ENCODE measurements at places on chromosomes 3 and 15.

GRCh38 chr3:107217172-107217571, 160.1 kb upstream of the CCDC54 start:
- DNase-seq, result peak; percentile 99

GRCh38 chr15:78399091-78399490, 38.9 kb upstream of the IREB2 start:
- no peak for DNase-seq

GRCh38 chr15:28096411-28096669, 2.8 kb downstream of the OCA2 start:
- DNase-seq, result no peak

GRCh38 chr15:51129535-51130188, 35.0 kb upstream of the TNFAIP8L3 start:
- DNase-seq, result no peak

DNA sequence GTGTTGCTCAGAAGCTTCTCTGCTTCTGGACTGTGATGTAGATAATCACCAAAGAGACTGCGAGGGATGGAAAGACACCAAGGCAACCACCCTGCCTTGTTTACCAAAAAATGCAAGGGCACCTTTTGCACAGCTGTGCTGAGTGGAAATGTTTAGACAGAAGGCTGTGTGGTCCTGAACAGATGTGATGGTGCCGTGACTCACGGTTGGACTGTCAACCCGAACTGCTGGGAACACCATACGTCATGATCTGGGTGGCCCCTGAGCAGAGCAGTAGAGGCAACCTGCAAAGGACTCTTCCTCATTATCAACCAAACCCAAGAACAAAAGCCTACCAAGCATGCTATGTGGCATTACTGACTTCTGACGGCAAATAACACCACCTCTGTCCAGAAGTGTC, 61.3 kb upstream of the LPP start:
- no peak for DNase-seq

DNA sequence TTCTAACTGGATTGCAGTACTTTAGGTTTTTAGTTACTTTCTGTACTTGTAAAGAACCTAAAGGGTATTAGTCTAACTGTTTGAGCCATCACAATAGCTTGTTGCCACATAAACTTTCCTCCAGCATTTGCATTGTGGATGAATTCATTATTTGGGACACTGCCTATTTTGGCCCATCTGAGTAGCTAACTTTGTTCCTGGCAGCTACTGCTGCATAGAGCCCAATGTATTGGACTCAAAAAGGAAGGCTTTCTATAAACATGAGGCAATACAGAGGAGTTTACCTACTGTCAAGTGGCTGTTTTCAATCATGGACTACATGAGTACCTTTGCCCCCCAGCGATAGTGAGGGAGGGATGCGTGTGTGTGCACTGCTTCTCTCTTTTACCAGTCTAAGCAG, 1.9 kb downstream of the ROBO2 start:
- DNase-seq, result no peak

DNA sequence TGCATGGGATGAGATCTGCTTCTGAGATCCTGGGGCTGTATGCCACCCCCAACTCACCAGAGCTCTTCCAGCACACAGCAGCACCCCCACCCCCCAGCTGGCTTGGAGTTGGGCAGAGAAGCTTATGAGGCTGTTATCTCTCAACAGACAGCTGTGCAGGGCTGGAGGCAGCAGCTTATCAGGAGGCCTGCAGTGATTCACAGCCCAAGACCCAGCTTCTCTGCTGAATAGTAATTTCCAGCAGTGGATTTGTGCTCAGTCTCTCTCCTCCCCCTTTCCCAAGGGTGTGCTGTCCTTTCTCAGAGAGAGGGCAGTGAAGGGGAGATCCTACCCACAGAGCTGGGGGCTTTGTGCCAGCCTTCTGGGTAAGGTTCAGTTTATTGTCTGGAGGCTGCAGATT, 2.1 kb downstream of the RPP25 start:
- no peak for DNase-seq

GRCh38 chr15:60993948-60994347, 235.2 kb downstream of the RORA start:
- no peak for DNase-seq

DNA sequence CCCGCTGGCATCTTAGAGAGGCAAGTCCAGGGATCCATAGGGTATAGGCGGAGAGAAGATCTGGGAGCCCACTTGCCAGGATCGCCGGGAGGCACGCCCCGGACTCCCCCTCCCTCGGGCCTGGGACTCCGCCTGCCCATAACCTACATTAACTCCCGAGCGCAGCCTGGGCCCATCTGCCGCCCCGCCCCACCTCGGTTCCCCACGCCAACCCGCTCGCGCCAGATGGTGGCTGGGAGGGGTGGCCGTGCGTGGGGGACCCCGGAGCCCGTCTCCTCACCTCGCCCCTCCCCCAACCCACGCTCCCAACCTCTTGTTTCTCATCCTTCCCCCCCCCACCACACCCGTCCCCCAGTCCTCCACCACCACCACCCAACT, 1.7 kb upstream of the DLL4 start:
- no peak for DNase-seq

DNA sequence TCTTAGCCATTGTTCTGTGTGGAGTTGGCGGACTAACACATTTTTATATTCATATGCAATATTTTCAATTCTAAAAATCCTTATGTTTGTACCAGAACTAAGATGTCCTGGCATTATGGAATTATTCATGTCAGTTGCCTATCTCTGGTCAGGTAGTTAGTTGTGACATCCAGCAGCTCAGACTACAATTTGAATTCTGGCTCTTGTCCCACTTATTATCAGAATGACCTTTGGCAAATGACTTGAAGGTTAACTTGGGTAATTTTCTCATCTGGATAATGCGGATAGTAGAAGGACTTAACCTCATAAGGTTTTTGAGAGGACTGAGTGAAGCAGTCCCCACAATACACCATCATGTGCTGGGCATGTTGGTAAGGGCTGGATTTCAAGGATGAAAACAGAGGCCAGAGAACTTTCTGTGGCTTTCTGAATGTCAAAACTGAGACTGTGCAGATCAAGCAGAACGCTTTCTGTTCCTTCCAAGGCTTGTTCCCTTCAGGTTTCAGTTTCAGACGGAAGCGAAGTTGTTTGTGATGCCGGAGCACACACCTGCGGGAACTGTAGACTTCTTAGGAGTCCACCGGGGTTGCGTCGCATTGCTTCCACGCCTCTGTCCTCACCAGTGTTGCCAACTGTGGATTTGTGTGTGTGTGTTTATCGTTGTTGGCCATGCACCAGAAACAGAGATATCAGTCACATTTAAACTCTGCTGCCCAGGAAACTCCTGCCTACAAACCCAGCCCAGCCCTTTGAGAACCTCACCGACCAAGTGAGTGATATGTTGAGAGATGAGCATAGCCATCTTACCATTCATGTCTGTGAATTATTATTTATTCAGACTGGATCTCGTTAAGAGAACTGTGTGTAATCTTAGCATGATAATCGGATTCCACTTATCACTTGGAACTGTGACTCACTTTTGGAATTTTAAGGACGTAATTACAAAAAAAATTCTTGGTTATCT, 76.0 kb downstream of the PTPRG start:
- no peak for DNase-seq

DNA sequence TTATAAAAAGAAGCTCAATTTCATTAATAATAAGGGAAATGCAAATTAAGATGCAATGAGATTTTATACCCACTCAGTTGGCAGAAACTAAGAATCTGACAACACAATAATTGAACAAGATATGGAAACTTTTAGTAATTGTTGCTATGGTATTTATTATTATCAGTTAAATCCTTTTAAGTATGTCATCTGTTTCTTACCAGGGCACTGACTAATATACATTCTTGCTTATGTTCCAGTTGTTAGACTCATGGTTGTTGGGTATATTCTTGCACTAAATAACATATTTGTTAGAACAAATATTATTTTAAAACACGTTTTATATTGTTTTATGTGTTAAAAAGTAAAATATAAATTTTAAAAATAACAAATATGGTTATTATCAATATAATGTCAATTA, 690.3 kb downstream of the MECOM start:
- DNase-seq, result no peak

DNA sequence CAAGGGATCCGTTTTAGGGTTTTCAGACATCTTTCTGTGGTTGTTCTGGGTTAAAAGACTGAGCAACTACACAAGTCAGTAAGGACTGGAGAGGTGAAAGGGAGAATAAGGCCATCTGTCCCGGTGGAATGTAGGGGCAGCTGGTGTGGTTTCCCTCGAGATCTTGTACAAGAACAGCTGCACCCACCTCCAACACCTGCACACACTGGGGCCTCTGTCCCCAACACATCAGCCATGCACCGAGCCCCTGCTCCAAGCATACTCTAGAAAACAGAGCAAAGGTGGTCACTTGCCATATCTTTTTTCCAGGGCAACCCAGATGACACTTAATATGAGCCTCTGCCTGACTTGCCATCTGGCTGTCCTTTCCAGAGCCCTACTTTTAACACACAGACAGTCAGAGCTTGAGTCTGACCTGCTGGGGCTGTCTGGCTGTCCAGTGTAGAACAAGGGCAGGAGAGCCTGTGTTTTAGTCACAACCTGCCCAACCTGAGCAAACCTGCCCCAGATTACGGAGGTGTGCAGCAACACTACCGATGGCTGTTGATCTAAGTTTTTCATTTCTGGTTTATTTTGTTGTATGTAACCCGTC, 12.2 kb downstream of the MAN2A2 start:
- no peak for DNase-seq

- DNase-seq, result no peak
These were observed 95.0 kb upstream of the GALNT15 start for GRCh38 chr3:16079519-16079918.

- no peak for DNase-seq
These were observed 241.7 kb downstream of the FEZF2 start for GRCh38 chr3:62131620-62132019.

DNA sequence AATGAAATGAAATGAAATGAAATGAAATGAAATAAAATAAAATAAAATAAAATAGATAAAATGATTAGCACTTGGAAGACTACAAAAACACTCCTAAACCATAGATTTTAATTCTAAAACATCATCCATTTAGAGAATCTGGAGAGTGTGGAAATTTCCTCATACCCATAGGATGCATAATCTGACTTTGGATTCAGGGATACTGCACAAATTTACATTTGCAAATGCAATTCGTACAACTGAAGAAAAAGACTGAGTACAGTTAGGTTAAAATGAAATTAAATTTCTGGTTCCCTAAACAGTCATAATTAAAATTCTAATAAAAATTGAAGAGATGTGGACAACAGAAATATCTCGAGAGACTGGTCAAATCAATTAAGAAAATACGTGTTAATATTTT, 122.9 kb downstream of the TMCC1 start:
- DNase-seq, result no peak

DNA sequence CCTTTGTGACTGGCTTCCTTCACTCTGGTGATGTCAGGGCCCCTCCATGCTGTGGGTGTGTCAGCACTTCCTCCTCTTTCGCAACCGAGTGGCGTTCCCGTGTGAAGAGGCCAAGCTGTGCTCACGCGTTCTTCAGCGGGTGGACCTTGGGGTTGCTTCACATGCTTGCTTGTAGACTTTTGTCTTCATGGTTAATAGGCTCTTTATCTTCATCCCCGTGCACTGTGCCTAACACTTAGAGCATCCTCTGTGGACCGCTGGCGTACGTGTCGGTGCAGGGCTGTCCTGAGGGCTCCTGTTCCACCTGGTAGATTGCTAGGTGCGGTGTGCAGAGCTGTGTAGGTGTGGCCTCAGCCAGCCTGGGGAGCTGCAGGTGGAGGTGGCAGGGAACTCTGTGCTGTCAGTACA, 182.3 kb downstream of the OR4M2 start:
- no peak for DNase-seq

- DNase-seq, result no peak
These were observed 23.8 kb upstream of the TIGIT start for GRCh38 chr3:114270019-114270418.

DNA sequence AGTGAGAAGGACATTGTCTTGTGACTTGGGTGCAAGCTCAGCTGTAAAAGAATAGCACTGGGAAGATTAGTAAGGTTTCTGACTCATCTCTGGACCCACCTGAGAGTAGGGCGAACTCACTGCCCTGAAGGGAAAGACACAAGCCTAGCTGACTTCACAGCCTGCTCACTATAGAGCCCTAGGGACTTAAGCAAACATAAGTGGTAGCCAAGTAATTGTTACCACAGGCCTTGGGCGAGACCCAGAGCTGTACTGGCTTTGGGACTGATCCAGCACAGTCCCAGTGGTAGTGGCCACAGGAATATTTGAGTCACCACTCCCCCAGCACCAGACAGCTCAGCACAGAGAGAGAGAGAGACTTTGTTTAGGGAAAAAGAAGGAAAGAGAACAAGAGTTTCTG, 429.9 kb downstream of the TBL1XR1 start:
- DNase-seq, result peak; percentile 87

DNA sequence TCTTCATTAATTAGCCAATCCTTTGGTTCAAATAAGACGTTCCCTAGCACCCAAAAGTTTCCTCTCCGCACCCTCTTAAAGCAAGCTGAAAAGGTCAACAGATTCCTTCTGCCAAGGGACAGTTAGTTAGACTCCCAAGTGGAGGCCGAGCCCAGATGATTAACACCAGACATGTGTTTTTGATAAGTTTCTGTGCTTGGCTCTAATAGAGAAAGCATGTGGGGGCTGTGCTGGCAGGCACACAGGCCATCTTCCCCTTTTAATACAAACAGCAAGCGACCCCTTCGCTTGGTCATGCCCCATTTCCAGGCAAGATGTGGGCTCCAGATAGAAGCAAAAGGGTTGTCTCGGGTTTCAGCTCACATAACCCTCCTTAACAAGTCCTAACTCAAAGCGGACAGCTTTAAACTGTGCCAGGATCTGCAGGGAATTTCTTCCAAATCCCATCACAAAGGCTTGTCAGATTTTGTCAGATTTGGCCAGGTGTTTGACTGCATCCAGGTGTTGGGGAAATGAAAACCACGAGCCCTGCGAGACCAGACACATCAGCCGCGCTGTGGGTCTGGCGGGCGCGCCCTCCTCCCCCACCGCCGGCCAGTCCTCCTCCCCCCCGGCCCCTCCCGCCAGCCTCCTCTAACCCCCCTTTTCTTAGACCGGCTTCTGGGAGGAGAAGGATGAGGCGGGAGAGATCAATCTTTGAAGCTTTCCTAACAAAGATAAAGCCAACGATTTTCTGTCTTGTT, 3.3 kb downstream of the HES1 start:
- peak; percentile 93 for DNase-seq

GRCh38 chr3:31695280-31696008, 162.7 kb downstream of the STT3B start:
- no peak for DNase-seq

All from PC-9 (cell line).